ENCODE measurements at places on chromosomes 3 and 15.

- DNase-seq = no peak
These were observed 451.5 kb upstream of the MDFIC2 start for GRCh38 chr3:70763894-70764293.

GRCh38 chr15:79004336-79004735, 59.5 kb upstream of the CTSH start:
- DNase-seq = peak; percentile 72

- DNase-seq = no peak
These were observed 13.2 kb downstream of the TSPAN3 start for GRCh38 chr15:77057685-77058084.

- DNase-seq = no peak
These were observed 51.2 kb downstream of the MCTP2 start for GRCh38 chr15:94282269-94283250.

DNA sequence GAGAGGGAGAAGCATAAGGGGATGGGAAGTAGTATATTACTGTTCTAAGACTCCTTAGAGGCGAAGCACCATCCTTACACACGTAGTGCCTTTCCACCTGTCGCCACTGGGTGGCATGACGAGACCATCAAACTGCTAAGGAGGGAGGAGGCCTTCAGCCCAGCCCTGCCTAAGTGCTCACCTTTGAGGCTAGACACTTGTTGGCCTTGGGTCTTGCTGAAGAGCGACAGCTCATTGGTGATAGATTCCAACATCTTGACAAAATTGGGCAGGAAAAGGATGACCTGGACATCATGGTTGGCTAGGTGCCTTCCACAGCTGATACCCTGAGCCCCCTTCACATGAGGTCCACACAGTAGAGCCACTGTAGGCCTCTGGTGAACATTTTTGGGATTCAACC, 19.6 kb downstream of the CLK3 start:
- DNase-seq = peak; percentile 71

DNA sequence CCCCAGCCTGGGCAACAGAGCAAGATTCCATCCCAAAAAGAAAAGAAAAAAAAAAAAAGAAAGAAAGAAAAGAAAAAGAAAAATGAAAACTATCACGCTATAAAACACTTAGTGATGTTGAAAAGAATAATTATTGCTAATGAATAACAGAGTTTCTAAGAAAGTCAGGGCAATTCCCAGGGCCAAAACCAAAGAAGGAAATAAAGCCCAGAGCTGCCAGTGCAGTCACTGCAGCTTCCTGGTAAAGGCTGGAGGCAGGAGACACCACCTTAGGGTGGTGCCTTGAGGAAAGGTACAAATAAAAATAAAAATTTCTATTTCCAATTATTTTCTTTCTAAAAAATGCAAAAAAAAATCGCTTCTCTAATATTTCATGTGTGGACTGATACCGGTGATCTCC, 19.7 kb upstream of the UACA start:
- DNase-seq = no peak

DNA sequence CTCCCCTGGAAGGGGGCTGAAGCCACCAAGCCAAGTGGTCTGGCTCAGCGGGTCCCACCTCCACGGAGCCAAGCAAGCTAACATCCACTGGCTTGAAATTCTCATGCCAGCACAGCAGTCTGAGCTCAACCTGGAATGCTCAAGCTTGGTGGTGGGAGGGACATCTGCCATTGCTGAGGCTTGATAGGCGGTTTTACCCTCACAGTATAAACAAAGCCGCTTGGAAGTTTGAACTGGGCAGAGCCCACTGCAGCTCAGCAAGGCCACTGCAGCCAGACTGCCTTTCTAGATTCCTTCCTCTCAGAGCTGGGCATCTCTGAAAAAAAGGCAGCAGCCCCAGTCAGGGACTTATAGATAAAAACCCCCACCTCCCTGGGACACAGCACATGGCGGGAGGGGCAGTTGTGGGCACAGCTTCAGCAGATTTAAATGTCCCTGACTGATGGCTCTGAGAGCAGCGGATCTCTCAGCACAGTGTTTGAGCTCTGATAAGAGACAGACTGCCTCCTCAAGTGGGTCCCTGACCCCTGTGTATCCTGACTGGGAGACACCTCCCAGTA, 23.2 kb upstream of the IGSF10 start:
- no peak for DNase-seq

- peak; percentile 12 for DNase-seq
These were observed 236.3 kb downstream of the MEX3B start for GRCh38 chr15:81809543-81809942.

GRCh38 chr15:66838671-66839239, 136.7 kb downstream of the SMAD6 start:
- DNase-seq = peak; percentile 62

DNA sequence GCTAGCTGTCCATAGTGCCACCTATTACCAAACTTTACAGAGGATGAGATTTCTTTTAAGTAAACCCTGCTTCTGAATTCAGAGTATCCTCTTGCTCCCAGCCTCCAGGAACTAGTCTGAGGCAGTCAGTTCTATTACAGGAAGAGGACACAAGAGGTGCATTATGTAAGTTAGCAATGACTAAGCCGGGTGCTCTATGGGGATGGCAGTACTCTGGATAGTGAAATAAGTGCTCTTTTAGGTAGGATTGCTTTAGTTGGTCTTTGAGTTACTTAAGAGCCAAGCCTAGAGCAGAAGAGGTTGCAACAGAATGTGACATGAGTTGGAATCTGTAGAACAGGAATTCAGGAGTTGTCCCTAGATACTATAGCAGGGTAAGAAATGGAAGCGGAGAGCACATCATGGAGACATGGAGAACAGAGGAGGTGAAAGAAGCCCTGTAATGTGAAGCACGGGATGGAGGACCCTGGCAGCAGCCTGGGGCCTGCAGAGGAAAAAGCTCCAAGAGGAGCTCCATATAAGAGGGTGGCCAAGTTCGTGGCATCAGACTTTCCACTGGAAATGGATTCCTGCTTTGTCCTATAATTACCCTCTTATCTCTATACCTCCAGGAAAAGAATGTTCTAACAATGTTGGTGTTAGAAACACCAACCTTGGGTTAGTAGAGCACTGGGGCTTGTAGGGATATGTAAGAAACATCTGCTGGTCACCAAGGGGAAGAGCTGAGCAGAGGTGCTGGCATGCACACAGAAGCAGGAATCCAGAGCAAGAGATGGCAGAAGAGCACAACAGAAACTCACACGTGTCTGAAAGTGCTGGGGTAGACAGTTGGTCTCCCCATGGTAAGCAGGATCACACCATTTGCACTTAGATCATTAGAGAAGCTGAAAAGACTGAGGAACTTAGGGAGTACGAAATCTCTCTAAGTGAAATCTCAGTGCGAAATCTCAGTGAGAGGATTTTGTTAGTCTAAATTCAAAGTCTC, 851.1 kb downstream of the FHIT start:
- peak; percentile 15 for DNase-seq

GRCh38 chr15:94576889-94577533, 345.6 kb downstream of the MCTP2 start:
- peak; percentile 39 for DNase-seq

DNA sequence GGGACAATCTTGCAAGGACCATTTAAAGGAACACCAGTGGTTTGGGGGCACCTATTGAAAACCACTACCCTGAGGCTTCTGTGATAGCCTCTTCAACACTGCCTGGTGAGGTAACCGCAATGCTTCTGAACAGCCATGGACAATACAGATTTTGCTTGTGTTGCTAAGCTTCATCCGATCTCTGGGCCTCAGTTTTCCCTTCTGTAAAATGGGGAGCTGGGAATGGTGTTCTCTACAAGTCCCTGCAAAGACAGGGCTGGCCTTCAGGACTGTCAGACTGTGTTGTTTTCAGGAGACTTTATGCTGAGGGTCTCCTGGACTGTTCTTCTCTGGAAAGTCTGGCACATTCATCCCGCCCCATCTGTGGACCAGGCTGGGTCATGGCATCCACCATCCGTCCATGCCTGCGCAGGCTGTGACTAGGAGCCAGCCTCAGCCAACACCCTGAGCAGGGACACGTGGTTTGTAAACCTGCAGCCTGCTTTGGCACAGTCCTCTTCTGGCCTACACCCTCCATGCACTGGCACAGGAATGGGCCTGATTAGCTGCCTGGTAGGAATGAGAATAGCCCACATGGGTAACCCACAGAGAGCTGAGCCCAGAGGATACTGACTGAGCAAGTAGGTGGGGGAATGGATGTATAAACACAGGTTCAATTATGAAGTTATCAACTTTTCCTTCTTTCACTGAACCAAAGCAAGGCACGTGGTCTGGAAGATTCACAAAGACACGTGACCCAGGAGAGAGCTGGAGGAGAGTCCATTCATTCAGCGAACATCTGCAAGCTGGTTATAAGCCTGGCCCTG, 55.3 kb downstream of the ROPN1B start:
- no peak for DNase-seq

GRCh38 chr3:116444115-116444747, 1.1 kb downstream of the LSAMP start:
- no peak for DNase-seq

- DNase-seq = no peak
These were observed 54.7 kb upstream of the KLF13 start for GRCh38 chr15:31271711-31272557.

DNA sequence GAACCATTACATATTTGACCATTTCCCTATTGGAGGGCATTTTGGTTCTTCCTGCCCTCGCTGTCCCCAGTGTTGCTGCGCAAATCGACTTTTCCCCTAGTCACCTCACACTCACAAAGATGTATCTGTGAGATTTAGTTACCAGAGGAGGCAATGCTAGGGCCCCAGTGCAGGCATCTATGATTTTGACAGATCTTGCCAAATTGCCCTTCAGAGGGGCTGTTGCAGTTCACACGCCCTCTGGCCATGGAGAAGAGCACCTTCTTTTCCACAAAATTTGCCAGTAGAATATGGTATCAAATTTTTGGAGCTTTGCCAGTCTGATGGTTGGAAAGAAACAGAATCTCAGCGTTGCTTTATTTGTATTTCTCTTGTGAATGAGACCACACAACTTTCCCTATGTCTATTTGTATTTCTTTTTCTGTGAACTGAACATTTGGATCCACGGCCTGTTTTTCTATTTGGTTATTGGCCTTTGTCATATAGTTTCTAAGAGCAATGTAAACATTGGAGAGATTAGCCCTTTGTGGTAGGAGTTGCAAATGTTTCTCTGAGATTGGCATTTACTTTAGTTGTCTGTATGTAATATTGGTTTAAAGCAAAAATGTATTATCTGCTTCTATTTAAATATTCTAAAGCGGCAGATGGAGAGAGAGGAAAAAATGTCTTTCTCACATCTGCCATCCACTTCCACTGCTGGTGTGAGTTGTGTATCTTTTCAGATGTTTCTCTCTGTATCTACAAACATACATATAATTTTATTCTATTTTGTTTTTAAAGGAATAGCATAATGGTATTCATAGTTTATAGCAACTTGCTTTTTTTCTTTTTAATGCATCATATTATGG, 66.1 kb downstream of the DNASE1L3 start:
- no peak for DNase-seq

DNA sequence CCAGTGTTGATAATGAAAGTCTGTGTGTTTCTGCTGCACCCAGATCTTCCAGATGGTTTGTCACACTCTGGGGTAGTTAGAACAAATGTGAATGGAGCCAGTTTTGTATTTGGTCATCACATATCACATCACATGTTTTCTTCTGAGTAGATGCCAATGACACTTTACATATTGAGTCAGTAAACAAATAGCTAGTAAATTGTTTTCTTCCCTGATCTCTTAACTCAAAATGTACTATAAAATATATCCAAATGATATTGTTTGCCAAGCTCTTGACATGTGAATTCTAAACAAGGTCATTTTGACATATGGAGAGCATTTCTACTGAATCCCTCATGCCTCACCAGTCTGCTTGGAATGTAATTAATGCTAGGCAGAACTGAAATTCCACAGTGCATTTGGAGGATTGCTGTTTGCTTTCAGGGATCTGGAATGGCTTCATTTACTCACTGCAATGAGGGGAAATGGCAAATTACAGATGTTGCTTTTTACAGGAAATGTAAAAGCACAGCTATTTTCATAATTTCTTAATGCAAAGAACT, 45.0 kb downstream of the PDHB start:
- DNase-seq = peak; percentile 84

- no peak for DNase-seq
These were observed 9.1 kb upstream of the FOXB1 start for GRCh38 chr15:59994888-59995557.

- DNase-seq = no peak
These were observed at the start of gene SUCNR1 for GRCh38 chr3:151873398-151873797. Gene SUCNR1 (plus strand): TSS chr3:151873643. CDS start chr3:151879893, 6,250 bp downstream.

DNA sequence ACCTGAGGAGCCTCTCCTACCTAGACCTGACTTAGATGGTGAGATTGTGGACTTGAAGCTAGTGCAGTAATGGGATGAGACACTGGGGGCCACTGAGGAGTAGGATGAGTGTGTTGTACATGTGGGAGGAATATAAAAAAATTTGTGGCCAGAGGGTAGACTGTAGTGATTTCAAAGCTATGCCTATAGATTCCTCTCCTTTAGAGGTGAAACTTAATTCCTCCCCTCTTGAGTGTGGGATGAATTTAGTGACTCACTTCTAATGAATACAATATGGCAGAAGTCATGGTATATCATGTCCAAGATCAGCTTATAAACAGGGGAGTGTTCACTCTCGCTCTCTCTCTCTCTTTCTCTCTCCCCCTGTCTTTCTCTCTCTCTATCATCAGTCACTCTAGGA, 6.7 kb downstream of the ZNF860 start:
- peak; percentile 7 for DNase-seq

DNA sequence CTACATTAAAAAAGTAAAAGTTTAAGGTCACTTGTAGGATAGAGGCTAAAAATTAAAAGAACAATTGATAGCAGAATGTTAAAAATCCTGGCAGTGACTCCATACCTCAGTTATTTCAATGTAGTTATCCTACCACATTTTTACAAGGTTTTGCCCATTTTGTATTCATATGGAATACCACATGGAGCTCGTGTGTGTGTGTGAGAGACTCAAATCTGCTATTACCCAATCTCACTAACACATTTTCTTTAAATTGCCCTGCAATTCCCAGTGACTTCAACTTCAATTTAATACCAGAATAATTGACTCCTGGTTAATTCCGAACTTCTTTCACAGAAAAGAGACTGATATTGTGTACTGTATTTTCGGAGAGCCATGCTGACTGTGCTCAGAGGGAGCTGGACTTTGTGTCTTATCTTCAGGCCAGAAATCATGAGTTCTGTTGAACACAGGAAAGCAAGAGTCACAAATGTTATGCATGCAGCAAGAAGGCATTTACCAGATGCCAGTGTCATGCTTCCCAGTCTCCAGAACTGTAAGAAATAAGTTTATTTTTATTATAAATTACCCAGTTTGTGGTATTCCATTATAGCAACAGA, 529.0 kb upstream of the NECTIN3 start:
- DNase-seq = peak; percentile 9

DNA sequence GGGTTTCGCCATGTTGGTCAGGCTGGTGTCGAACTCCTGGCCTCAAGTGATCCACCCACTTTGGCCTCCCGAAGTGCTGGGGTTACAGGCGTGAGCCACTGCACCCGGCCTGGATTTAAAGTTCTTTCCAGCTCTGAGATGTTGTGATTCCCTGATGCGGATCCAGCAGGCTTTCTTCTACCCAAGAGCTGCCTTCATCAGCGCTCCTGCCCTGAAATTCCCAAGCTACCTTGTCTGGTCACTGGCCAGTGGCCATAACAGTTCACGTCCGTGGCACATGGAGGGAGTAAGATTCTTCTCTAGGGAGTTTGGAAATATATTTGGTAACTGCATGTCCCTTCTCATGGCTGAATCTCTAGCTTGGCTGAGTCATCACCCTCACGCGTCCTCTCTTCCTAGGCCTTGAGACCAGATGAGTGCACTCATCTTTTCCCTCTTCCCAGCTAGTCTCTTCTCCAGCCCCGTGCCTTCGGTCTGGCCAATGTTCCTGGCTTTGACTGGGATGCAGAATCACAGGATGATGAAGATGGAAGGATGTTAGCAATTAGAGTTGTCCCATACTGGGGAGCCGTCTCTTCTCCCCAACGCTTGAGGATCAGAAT, 29.8 kb upstream of the APOD start:
- peak; percentile 72 for DNase-seq
